ENCODE measurements at places on chromosomes 16 and 17.

- no peak for DNase-seq
These were observed 3.0 kb downstream of the CES3 start for GRCh38 chr16:66964049-66964448.

DNA sequence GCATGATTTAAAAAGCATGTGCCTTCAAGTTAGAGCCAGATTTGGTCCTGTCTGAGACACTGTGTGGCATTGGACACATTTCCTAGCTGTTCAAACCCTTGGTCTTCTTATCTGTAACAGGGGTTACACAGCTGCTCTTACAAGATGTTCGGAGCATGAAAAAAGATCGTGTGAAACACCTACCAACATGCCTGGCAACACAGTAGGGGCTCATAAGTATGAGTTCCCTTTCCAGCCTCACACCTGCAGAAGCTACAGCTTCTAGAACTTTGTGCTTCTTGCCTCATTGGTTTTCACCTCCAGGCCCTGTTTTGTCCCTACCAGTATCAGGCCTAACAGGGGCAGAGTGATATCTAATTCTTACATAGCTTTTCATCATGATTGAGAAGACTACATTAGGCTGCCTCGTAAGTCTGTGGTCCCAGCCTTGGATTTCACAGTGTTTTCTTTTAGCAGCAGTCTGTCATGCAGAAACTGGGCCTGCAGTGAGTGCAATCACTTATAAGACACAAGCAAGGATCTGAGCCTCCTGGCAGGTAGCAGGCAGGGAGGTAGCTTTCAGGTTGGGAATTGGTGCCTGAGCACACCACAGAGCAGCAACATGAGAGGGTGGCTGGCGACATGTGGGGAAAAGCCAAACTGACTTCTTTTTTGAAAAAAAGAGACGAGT is 78.8 kb downstream of the CCDC182 start:
- no peak for DNase-seq

- DNase-seq = no peak
These were observed 156.0 kb downstream of the GSG1L start for GRCh38 chr16:27907457-27907972.

- DNase-seq = no peak
These were observed 28.5 kb downstream of the ARHGAP17 start for GRCh38 chr16:24986512-24987303.

DNA sequence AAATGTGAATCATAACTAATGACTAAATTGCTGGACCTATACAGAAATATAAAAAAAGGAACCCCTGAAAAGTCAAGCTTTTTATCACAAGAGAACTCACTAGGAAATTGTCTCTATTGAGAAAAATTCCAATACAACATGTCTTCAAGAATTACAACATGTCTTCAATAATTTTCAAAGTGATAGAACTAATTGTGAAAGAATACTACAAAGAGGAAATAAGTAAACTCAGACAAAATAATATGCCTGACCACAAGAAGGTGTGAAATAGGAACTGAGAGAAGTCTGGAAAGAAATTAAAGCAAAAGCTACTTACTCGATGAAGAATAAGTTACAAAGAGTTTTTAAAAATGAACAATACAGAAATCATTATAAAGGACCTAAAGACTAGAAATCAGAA is 29.9 kb upstream of the OR1G1 start:
- DNase-seq = no peak

DNA sequence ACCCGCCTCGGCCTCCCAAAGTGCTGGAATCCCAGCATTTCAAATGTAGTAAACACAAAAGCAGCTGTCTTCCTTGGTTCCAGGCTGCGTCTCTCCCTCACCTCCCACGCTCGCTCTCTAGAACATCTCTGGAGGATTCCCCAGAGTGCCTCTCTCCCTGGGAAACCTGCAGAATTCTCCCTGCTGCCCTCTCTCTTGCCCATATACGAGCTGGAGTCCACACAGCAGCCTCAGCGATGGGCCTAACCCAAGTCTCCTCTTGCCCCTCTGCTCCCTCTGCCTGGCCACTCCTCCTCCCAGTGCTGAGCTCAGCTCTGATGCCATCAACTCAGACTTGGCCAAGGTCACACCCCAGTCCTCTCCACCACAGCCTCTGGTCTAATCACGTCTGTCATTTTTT is 10.6 kb downstream of the GPRC5B start:
- no peak for DNase-seq

DNA sequence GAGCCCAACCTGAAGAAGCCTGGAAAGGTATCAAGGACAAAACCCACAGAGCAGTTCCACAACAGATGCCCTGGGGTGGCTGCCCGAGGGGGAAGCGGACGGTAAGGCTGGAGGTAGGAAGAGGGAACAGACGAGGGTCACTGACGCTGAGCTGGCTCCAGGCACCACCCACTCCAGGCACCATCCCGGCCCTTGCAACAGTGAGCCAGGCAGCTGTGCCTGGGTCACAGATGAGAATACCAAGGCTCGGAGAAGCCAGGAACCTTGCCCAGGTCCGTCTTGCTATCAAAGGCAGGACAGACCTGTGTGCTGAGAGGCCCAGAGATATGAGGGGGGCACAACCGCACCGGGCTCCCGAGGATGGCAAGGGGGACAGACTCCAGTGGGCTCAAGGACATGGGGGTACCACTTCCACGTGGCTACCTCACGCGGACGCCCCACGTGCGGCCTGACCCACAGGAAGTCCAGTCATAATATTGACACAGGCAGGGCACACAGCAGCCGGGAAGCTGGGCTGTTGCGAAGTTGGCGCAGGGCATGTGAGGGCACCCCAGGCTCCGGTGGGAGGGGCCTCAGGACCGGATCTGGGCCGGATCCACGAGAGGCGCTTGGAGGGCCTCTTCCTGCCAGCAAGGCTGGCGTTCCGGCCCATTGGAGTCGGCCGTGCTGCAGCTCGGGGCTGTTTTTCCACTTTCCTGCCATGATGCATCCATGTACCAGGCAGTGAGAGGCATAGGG is 29.9 kb downstream of the PEMT start:
- no peak for DNase-seq

GRCh38 chr17:73814075-73814474 is 169.8 kb upstream of the SDK2 start:
- DNase-seq = no peak

DNA sequence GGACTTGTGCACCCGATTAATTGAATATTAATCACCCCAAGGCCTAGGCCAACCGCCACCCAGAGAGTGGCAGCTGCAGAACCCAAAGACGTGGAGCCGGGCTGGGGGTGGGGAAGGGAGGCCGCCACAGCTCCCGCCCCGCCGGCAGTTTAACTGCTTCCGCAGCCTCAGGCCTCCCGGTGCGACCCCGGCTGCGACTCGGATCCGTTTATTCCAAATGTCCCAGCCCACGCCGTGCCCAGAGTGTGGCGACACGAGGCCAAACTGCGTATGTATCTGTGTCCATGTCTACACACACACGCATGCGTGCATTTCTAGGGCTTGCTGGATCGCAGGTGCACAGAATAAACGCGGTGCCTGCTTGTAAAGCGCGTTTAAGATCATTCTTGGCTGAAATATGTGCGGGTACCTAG is 802 bp upstream of the TOB1 start:
- DNase-seq = peak; percentile 35

DNA sequence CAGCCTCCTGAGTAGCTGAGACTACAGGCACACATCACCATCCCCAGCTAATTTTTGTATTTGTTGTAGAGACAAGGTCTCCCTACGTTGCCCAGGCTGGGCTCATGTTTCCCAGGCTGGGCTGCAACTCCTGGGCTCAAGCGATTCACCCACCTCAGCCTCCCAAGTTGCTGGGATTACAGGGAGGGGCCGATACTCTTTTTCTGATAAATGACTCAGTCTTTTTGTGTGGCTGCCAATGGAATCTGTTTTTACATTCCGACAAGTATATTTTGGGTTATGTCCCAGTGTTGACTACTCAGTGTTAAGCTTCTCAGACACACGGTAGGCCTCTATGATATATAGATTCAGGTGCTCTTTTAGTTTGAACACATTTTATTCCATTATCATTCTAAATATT is 58.1 kb downstream of the SLFN11 start:
- no peak for DNase-seq

GRCh38 chr16:4474192-4474961 is at the start of gene NMRAL1:
Gene NMRAL1 (minus strand): TSS chr16:4474625. CDS start chr16:4474132, 493 bp downstream.
- DNase-seq = peak; percentile 71

DNA sequence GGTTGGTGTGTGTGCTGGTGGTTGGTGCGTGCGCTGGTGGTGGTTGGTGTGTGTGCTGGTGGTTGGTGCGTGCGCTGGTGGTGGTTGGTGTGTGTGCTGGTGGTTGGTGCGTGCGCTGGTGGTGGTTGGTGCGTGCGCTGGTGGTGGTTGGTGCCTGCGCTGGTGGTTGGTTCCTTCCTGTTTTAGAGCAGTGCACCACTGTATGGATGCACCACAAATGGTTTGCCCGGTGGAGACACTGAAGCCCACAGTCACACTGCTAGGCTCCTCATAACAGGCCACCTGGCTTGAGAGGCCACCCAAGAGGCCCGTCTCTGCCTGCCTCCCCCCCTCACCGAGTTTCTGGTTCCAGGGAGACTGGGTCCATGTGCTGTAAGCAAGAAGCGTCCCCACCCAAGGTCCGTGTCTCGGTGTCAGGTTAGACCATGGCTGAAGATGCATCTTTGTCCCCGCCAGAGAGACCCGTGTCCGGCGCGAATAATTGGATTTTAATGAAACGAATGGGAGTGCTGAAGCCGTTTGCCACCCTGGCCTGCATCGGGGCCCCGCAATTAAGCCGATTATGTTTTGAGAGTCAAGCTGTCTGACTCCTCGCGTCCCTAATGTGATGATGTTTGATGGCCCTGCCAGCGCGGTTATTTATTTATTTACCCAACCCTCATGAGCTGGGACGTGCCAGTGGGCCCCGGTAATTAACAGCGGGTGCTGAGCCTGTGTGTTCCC is 161.3 kb upstream of the GSE1 start:
- no peak for DNase-seq

DNA sequence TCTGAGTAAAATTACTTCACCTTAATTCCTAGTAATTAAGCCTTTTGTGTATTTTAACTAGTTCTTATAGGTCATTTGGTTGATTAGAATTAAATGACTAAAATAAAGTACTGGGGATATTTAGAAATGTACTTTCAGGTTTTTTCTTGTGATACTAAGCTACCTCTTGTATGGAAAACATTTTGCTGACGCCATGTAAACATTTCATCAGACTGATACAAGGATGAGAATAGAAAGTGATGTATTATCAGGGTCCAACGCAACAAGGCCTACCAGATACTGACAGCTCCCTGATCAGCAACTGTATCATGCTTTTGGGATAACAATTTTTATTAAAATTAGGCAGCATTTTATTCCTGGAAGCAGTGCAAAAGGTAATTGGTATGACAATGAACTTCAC is 1.7 kb downstream of the SMARCE1 start:
- no peak for DNase-seq

DNA sequence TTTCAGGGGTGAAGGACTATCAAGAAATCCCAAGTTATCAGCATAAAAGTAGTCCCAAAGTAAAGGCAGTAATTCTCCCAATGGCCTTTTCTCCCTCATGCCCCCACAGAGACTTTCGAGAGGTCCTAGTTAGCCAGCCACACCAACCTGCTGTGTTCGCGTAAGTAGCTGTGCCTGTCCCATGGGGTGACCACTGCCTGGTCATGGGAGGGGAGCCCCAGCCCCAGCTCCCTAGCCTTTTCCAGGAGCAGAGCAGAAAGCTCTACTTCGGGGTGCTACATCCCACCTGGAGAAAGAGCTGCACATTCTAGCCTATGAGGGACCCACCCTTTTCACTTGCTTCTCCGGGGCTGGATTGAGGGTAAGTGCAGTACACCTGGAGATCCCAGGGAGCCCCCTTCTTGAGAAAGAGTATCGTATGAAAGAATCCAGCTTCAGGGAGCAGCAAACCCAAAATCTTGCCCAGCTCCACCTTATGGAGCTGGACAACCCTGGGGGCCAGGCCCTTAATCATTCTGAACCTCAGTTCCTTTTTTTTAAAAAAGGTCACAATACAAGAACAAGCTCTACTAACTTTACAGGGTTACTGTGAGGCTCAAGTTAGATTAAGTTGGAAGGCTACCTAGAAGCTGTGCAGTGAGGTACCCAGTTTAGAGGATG is 8.6 kb upstream of the SOST start:
- no peak for DNase-seq

- DNase-seq = no peak
These were observed 140.2 kb downstream of the AATF start for GRCh38 chr17:37088913-37089312.

DNA sequence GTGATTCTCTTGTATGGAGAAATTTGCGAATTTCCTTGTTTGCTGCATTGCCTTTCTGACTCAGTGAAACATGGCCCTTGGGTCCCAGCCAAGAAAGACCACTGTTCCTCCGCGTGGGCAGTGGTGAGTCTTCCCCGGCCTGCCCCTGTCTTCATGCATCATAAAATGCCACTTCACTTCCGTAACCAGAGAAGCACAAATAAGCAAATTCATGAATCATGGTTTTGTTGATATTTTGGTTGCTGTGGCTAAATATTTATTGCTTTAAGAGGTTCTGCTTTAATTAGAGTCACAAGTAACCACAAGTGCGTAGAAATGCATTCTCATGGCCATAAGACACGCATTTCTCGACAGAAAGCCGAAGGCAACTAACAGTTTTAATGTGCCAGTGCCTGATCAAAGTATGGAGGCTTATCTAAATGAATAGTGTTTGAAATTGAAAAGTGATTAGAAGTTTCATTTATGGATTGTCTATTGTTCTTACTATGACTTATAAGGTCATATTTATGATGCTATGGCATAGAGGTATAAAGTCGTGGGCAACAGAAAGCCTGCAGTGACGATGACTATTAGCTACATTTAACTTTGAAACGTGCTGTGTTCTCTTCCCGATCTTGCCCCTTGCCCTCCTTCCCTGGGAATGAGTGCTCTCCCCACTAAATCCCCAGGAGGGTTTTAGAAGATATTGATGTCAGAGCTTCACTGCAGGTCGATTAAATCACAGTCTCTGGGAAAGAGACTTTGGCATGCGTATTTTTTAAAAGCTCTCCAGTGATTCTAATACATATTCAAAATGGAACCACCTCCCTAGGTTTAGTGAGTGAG is 76.0 kb downstream of the WIPI1 start:
- no peak for DNase-seq
